H1 (cell line): ENCODE measurements at places on chromosomes 3 and 15. TPM values are rescaled to one million over a fixed set of nuclear protein-coding genes. Genes with fewer than 3 reads are reported as not detected.

Gene SMCO1
- not detected in 2 replicates for total RNA-seq

Gene ASB7
- total RNA-seq = 9.7 and 12.8 TPM in 2 replicates

Gene ARHGEF3
- total RNA-seq = 6.0 and 7.7 TPM in 2 replicates

Gene LTK
- 0.19 and 0.38 TPM in 2 replicates for total RNA-seq

Gene RBMS3
- total RNA-seq = 5.4 and 6.9 TPM in 2 replicates

Gene TNNC1
- total RNA-seq = 5.8 and 9.5 TPM in 2 replicates

Gene MUC20
- total RNA-seq = 0.24 TPM in 1 of 2 replicates, not detected in the other

Gene VWA5B2
- 0.50 and 0.56 TPM in 2 replicates for total RNA-seq

Gene ABHD17C
- 29.8 and 31.8 TPM in 2 replicates for total RNA-seq

Gene NDN
- total RNA-seq = 27.4 and 29.4 TPM in 2 replicates

Gene OSTN
- total RNA-seq = not detected in 2 replicates

Gene FBXL22
- 0.47 and 0.54 TPM in 2 replicates for total RNA-seq

Gene MAGEL2
- 4.5 TPM in 2 replicates for total RNA-seq

Gene ZIC4
- total RNA-seq = 0.13 TPM in 1 of 2 replicates, not detected in the other

Gene C3orf85
- total RNA-seq = not detected in 2 replicates

Gene BLM
- total RNA-seq = 45.6 and 46.7 TPM in 2 replicates
